ENCODE measurements at places on chromosomes 16 and 17. TPM values are rescaled to one million over a fixed set of nuclear protein-coding genes. Genes with fewer than 3 reads are reported as not detected.

DNA sequence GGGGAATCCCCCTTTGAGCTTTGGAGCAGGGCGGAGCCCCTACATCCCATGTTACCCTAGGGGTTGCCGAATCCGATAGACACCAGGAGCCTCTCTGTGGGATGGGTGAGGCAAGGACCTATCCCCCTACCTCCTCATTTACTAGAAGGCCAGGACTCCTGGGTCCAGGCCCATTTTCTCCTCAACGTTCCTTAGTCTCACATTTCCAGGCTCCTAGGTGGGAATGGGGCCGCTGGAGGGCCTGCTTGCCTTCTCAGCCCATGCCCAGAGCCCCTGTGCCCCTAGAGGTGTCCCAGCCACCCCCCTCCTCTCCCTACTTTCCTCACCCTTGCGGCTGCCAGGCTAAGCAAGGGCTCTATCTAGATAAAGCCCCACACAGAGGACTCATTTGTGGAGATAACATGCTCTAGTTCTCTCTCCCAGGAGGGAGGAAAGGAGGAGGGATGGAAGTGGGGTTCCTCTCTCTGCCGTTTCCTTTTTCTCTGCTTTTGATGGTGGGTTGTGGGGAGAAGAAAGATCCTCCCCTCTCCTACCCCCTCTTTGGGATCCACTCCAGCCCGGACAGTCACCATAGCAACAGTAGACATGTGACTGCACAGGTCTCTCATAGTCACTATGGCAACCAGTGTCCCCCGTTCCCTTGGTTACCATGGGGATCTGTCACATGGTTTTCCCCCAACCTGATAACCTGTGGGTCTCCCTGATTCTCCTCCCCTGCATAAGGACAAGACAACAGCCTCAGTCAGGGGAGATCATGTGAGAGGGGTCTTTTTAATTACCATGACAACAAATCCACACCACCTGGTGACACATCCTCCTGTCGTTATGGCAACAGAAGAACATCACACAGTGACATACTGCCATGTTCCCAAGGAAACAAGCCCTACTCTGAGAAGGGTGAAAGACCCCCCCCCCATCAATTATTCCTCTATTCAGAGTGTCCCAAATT, 5.2 kb downstream of the CACNA1G start:
- no peak overlapping the region for H3K4me3 ChIP-seq
- DNase-seq = no peak
- H3K27ac ChIP-seq = no peak overlapping the region
- peaks cover 5% of the 10 kb centered on the region for H3K4me1 ChIP-seq
- no peaks in the 10 kb centered on the region for H3K36me3 ChIP-seq

GRCh38 chr17:1808644-1809043, 21.1 kb downstream of the SMYD4 start:
- H3K27me3 ChIP-seq = no peaks in the 10 kb centered on the region
- H3K4me3 ChIP-seq = no peak overlapping the region
- peaks cover 7% of the 10 kb centered on the region for H3K36me3 ChIP-seq
- H3K27ac ChIP-seq = no peak overlapping the region

APPBP2 gene
- 50.5 TPM for total RNA-seq

CA4 gene
- not detected for total RNA-seq

GPR179 gene
- total RNA-seq = 0.10 TPM

SLC13A2 gene
- not detected for total RNA-seq

C1QTNF8 gene
- not detected for total RNA-seq
